ENCODE measurements at places on chromosomes 11 and 22.

DNA sequence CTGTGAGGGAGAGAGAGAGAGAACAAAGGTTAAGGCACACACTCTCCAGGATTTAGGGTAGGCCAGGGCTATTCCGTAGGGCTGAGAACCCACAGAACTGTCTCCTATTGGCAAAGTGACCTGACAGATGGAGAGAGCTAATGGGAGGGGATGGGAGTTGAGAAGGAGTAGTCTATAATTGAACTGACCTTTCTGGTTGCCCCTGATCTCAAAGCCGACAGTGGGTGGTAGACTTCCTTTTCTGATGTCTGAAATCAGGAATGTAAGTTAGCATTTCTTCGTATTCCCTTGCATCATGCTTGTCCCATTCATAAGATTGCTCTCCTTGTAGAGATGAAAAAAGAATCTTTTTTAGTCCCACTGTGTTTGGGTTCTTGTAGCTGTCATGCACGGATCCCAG lies 210.1 kb downstream of the NTM start:
- no peak for DNase-seq

DNA sequence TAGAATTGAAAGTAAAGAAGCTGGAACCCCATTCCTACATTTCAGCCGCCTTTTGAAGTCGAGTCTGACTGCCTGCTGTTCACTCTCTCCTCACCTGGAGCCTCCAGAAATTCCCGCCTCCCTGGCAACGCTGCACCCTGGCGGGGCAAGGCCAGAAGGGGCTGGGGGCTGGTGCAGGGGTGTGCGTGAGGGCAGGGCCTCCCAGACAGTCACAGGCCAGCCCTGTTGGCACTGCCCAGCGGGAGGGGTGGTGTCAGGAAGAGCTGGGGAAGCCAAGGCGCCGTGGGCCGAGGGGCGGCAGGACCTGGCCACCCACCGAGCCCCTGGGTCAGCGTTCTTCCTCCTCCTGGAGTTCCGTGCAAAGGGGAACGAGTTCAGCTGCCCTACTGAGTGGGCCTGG lies 123.2 kb downstream of the KCNQ1OT1 start:
- no peak for DNase-seq

GRCh38 chr22:19718456-19719049 lies 4.2 kb downstream of the SEPTIN5 start:
- DNase-seq, result no peak

- DNase-seq, result no peak
Observed at GRCh38 chr11:60357771-60358170, 20.6 kb upstream of the MS4A7 start.

GRCh38 chr11:127873478-127873877 lies 713.9 kb downstream of the ETS1 start:
- DNase-seq, result no peak

DNA sequence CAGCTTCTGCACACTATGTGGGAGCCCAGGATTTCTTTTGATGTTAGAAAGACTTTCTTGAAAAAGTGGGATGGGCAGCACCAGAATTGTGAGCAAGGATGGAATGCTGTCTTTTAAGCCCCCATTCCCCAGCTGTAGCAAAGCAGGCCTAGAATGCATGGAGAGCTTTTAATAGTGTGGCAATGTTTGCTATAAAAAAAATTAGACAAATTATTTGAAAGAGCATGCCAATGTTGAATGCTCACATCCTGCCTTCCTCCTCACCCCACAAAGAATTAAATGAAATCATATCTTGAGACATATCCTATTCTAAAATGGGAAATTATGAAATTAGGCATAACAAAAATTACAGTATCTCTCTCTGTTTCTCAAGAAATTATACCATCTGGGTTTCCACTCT lies 154.7 kb downstream of the C11orf91 start:
- DNase-seq, result no peak

- no peak for DNase-seq
Observed at GRCh38 chr22:29499852-29500251, 19.8 kb downstream of the NEFH start.

DNA sequence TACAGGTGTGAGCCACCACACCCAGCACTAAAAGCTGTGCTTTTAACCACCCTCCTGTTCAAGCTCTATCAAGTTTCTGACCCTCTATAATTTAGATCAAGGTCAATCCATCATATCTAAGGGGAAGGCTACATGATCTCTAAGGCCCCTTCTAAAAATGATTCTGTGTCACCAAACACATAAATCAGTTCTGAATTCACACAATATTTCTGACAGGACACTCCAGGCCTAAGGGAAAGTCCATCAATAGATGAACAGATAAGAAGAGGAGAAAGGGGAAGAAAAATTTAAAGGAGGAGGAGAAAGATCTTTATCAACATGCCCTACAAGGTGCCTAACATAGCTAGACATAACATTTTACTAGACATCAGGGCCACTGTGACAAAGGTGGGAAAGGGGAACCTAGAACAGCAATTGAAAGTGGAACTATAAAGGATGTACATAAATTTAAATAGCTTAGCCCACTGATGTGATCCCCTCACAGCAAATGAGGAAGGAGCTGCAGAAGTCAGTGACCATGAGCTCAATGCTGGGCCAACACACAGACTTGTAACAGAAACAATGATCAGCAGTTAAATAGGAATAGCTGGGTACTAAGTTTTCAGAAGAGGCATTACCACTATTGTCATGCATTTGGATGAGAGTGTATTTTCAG lies 4.7 kb downstream of the PRCP start:
- DNase-seq, result no peak

- no peak for DNase-seq
Observed at GRCh38 chr11:65212226-65212801, 30.6 kb downstream of the CAPN1 start.

DNA sequence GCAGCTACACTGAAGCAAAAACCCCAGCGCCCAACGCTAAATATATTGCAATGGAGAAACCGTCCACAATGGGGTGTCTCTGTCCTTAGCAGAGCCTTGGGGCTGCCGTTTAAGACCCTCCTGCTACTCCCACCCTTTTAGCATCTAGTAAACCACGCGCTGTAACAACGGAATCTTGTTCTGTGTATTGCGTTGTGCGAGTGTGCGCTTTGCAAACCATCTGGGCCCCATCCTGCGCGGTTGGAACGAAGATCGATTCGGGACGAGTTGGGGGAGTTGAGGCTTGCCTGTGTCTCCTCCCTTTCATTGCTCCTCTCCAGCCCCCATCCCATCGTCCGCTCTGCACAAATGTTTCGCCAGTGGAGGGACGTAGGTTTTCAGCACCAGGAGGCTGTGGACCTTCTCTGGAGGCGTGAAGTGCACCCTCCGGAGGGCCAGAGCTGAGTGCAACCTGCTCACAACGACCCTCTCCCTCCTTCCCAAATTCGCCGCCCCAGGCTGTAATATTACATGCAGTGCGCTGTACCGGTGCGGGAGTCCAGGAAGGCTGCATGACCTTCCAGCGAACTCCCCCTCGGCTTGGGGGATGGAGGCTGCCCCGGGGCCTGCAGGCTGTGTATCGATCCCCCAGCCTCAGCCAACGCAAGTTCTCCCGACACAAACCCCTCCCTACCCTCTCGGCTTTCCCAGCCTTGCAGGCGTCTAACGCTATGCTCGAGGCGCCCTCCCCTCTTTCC lies 1.6 kb upstream of the KMT2A start:
- DNase-seq, result peak; percentile 20
